ENCODE measurements at places on chromosomes 2 and 18. TPM values are rescaled to one million over a fixed set of nuclear protein-coding genes. Genes with fewer than 3 reads are reported as not detected.

WDR35 gene
- total RNA-seq, result 12.0 TPM

ELAC1 gene
- 10.5 TPM for total RNA-seq

MAP3K19 gene
- total RNA-seq, result not detected

DNA sequence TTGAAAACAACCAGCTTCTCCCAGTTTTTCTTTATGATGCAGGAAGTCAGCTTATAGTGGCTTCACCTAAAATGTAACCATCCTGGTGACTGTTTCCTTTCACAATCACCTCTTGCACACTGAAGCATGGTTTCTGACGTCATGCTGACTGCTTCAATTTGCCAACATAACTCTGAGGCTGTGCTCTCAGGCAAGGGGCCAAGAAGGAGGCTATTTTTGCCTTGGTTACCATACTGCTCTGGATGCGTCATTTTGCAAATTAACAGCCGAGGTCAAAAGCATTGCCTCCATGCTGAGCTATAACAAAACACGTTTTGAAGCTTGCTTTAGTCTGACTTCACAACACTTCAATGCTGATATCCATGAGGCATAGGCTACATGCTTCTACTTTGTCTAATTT is 397.8 kb downstream of the METTL4 start:
- no peak overlapping the region for H3K27ac ChIP-seq
- no peaks in the 10 kb centered on the region for H3K36me3 ChIP-seq
- no peak for DNase-seq

- H3K27ac ChIP-seq, result no peak overlapping the region
- no peaks in the 10 kb centered on the region for H3K27me3 ChIP-seq
- no peak for DNase-seq
- no peaks in the 10 kb centered on the region for H3K36me3 ChIP-seq
- no peaks in the 10 kb centered on the region for H3K4me1 ChIP-seq
- H3K4me3 ChIP-seq, result no peak overlapping the region
Measured at GRCh38 chr18:26777351-26778053, 88.0 kb downstream of the AQP4 start.
